ENCODE measurements at places on chromosomes 3 and 15.
A peak's percentile ranks its signal among the peaks of the same experiment; 100 is the strongest.

DNA sequence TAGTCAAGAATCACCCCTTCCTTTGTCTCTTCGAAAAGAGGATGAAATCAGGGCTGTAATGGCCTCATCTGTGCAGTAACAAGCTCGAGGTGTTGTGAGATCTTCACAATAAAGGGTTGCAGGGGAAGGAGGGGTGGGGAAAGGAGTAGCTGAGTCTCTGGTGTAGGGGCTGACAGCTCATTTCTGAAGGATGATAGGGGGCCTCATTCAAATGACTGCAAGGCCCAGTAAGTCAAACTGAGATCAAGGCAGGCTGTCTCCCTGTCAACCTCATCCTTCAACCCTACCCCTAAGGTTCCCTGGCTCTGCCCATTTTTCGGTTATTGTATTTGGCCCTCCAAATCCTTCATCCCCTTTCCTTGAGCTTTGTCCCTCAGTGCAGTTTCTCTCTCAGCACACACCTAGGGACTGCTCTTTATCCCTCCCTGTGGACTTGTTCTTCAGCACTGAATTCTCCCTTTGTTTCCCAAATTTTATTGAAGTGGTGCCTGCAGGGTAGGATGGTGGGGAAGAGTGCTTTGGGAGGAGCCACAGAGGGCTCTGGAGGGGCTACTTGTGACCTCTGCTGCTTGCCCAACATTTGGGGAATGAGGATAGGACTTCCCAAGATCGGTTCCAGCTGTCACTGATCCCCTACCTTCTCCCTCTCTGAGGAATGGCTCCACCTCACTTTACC is 38.1 kb downstream of the ZNF589 start:
- DNase-seq = no peak

DNA sequence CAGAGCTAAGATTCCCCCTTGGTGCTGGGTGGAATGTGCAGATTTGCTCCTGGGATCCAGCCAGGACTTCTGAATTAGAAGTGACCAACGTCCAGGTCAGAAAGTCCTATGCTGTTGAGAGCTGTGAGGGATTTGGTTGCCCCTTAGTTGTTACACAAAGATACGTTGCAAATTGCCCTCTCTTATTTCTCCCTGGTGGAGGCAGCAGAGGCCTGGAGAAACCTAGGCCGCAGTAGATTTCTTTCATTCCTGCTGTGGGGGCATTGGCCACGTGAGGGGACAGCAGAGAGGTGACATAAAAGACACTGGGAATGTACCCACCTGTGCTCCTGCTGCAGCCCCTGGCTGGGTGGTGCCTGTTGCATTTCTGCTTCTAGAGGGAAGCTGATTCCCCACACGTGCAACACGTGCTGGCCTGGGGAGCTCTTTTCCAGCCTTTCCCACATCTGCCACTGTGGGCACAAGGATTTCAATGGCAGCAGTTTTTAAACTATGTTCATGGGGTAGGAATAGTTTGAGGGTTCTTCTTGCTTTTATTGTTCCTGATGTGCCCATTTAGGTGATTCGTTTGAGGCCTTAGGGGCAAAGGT is 65.7 kb downstream of the SYNM start:
- no peak for DNase-seq

DNA sequence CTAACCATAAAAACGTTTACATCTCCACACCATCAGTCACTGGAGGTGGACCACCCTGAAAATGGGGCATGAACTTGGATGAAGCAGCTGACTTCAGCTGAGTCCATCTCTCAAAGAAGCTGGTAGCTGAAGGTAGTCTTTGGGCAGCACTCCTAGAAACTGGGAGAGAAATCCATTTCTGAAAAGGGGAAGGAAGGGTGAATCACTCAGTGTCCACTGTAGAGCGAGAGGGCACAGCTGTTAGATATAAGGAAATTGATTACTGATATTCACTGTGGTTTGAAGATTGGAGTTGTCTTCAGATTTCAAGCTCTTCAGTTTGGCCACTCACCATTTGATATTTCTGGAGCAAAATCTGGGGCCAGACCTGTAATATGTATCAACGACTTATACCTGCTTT is 499.0 kb upstream of the UBE2E2 start:
- peak; percentile 16 for DNase-seq

GRCh38 chr3:54303517-54304375 is 181.4 kb downstream of the CACNA2D3 start:
- DNase-seq = no peak

GRCh38 chr3:192367616-192368015 is 359.7 kb downstream of the FGF12 start:
- DNase-seq = no peak

DNA sequence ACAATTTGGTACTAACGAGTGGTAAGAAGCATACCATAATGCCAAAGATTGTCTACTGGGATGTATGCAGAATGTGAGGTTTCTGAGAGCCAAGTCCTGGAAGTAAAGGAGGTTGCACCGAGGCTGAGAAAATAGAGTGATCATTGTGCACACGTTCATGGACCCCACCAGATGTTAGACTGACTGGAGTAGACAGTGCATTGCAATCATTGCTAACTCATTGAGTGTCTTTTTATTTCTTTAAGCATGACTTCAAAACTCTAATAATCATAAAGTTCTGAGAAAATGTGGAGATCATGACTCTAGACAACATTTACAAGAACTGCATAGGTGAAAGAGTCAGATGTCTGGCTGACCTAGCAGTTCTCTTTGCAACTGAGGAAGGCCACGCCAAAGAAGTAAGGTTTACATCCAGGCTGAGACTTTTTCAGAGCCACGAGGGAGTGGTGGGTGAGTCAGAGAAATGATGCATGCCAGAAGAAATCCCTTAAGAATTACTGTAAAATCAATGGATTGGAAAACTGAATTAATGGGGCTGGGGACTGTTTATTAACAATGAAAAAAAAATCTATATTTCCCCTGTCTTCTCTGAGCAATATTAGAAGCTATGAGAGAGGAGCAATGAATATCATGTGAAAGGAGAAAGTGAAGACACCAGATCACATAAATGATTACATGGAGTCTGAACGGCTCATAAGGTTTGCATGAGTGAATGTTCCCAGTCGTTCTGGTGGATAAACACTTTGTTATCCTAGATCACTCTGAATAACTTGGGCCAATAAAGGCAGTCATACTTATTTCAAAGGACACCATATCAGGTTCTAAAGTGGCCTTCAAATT is 76.0 kb upstream of the SLC25A26 start:
- DNase-seq = no peak

DNA sequence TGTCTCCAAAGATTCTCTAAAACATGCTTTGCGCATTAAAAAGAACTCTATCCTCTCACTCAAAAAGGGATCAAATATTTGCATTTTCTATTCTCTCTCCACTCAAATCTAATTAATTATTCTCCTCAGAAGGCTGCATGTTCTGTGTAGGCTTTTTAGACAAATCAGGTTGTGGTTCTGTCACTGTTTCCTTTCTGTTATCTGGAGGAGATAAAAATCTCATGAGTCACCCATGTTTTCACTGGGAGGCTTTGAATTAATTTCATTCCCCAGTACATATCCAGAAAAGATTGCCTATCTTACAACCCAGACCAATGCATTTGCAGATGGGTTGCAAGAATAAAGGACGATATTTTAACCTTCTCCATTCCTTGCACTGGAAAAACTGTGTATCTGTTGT is 446.5 kb downstream of the GRM7 start:
- DNase-seq = peak; percentile 72

DNA sequence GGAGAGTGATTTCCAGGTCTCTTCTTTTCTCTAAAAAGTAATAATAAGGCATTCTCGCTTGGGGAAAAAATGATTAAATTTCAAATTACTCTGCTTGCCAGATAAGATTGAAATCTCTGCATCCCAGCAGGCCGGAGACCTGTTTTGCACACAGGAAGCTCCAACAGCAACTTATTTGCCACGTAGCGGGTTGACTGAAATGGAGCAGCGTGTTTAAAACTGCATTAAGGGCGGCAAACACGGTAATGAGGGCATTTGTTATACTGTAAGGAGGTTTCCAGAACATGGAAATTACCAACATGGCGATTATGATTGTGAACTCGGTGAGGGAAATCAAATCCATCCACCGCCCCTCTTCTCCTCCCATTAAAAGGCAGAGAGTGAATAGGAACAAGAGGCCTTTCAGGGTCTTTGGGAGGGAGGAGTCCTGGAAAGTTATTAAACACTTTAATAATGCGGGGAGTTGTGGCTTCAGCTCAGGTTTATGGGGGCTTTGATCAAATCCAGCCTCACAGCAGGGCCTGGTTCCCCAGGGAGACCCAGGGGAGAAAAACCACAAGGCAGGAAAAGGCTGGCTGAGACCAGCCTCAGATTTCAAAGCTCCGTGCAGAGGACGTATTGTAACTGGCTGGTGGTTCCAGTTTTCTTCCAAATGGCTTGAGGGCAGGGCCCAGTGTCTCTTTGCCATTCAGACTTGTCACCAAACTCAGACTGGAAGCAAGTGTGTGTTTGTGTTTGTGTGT is 242.3 kb downstream of the TLE3 start:
- DNase-seq = no peak

DNA sequence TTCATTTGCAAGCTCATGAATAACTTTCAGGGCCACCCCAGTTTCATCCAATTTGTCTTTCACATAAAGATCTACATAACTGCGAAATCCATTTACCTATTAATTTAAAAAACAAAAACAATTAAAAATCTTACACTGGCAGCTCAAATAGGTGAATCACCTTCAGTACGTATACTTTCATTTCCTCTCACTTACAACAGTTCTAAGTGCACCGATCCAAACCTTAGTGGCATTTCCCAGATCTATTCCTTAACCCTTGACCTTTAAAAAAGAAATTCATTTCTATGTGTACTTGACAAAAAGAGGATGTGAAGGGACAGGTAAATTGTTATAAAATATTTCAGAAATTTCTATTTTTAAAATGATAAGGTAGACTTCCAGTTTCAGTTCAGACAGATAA is 30.8 kb downstream of the TOP2B start:
- no peak for DNase-seq

DNA sequence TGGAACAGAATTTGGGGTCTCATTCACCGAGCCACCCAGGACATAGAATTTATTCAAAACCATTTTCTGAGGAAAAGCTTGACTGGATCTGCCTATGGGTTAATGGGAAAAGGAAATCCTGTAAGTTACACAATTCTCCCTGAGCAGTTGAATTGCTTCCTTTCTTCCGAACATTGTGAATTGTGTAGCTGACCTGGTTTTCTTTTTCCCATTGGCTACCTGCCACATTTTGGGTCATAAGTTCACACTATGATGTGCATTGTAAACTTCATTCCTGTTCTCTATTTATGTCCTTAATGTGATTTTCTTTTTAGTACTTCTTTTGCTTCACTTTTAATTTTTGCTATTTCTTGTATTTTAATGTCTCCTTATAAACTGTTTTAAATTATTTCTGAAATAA is 386.0 kb upstream of the LRRC3B start:
- DNase-seq = no peak

DNA sequence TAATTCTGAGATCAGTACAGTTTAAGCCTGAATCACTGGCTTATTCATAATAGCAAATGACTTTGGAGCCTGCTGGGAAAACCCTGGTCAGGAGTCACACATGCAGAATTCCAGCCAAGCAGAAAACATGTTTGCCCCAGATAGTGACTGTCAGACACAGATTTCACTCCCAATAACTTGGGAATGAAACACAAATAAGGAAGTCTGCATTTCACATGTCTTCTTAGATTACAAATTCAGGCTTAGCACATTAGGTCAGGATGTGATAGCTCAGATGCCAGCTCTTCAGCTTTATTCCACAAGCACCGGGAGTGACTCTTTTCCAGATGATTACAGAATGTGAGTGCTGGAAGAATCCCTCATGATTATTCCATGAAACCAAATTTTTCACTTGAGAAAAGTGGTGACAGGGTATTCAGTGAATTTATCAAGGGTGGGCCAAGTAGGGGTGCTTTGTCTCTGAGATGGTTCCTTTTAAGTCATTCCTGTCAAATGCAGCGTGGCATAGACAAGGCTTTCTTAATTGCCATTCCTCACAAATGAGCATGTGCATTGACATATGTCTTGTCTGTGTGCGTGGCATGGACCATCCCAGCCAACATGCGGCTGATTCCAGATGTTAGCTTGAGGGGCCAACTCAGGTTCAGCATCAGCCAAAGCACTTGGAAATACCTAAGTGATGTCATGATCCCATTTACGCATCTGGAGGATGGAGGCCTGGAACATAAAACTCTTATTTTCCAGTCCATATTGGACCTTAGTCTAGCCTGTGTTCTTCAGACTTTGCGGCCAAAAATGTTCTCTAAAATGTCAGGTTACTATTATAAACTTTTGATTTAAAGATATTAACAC is 191.0 kb downstream of the EPHB1 start:
- DNase-seq = no peak

- DNase-seq = no peak
Observed at GRCh38 chr3:14145236-14145635, 20.4 kb downstream of the TMEM43 start.

- no peak for DNase-seq
Observed at GRCh38 chr15:49134683-49135341, 20.6 kb downstream of the COPS2 start.

GRCh38 chr15:33047077-33047476 is 147.4 kb downstream of the FMN1 start:
- no peak for DNase-seq

DNA sequence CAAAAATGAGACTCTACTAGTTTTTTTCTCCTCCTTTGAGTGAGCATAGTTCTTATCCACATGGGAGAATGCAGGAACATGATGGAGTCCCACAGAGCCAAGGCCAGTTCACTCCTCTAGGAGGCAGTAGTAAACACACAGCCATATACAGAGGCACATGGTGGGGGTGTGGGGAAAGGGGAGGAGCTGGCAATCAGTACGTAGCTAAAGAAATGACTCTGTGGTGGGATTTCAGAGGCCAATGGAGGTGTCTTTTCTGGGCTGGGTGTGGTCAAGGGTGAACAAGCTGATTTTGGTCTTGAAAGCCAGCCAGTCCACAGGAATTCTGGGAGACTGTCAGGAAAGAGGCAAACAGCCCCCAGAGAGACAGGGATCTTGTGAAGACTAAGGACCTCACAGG is 6.6 kb upstream of the RAB11A start:
- DNase-seq = peak; percentile 90

DNA sequence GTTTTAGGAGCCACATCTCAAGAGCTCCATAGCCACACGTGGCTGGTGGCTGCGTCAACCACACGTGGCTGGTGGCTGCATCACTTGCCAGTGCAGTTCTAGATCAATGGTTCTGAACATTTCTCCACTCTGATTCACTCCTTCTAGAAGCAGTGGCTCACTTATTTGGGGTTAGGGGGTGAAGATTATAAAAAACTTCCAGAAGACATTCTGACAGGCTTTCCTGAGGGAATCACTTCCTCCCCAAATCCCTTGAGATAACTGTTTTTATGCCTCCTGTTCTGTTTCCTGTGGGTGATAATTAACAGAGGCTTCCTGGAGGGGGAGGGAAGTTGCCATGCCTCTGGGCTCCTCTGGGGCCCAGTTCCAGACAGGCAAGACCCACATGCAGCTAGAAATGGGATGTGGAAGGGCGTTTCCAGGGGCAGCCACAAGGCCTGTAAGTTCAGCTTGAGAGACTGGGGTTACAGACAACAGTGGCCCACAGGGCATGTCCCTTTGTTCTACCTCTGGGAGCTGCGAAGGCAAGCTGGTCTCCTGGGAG is 23.6 kb downstream of the HEG1 start:
- DNase-seq = no peak

DNA sequence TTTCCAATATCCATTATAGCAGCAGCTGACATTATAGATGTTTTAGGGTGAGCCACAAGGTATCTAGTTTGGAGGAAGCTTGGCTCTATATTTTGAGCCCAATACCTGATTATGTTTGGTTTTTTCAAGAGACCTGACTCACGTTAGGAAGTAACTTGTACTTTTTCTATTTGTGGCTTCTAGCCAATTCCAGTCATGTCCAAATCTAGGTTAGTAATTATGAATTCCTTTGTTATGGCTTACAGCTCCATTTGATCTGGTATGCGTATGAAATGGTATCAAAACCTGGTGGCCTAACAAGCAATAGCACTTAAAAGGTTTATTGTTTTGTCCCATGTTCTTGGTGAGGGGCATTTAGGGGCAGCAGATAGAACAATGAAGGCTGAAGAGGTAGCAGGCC is 115.9 kb downstream of the TOP2B start:
- no peak for DNase-seq
